ENCODE measurements at places on chromosomes 16 and 17.

DNA sequence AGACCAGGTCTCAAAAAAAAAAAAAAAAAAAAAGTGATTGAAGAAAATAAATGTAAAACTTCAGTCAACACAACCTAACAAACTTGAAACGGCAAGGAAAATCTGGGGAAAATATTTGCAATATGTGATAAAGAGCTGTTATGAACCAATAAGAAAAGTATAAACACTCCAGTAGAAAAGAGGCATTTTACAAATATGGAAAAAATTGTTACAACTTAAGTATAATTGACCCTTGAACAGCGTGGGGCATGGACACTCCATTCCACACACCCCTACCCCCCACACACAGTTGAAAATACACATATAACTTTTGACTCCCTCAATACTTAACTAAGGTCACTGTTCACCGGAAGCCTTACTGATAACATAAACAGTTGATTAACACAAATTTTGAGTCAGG lies 20.7 kb downstream of the MFSD11 start:
- DNase-seq, result no peak

DNA sequence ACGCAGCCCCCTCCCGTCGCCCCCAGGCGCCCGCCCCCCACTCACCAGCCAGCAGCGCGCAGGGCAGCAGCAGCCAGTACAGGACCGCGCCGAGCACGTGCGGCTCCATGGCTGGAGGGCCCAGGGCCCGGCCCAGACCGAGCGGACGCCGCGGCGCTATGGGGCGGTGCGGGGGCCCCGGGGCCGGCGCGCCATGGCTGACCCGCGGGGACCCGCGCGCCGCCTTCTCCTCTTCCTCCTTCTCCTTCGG lies 239 bp downstream of the PIEZO1 start:
- DNase-seq, result no peak

- DNase-seq, result no peak
Measured at GRCh38 chr17:37339321-37339720, 36.5 kb upstream of the C17orf78 start.

DNA sequence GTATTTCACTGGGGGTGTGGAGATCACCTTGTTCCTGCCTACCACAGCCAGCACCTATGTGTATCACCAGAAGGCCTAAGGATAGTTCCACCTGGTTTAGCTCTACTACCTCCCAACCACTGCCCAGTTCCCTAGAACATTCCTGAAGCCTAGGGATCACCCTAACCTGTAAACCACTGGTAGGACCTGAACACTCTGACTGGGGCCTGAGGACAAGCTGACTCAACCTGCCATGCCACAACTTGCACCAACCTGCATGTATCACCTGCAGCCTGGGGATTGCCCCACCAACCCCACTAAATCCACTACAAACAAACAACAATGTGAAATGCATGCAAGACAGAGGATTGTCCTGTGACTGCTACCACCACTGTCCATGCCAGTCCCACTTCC lies 128.1 kb downstream of the KIF2B start:
- DNase-seq, result no peak

- no peak for DNase-seq
Measured at GRCh38 chr16:78175287-78175686, 75.8 kb downstream of the WWOX start.

GRCh38 chr16:17945080-17945601 lies 391.4 kb downstream of the NPIPA8 start:
- DNase-seq, result no peak

DNA sequence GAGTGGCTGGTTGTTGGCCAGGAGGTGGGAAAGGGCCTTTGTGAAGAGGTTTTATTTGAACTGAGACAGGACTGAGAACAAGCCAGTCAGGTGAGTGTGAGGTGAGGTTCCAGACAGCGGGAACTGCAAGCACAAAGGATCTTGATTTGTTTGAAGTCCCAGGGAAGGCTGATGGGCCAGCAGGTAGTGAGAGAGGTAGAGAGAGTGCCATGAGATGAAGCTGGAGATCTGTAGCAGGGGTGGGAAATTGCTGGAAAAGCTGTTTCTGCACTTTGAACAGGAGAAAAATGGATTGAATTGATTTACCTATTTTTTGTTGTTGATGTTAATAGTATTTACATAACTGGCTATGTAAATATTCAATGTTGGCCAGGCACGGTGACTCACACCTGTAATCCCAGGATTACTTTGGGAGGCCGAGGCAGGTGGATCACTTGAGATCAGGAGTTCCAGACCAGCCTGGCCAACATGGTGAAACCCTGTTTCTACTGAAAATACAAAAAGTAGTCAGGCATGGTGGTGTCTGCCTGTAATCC lies 7.7 kb upstream of the DCTPP1 start:
- no peak for DNase-seq

GRCh38 chr17:37742762-37743611 lies 1.9 kb downstream of the HNF1B start:
- DNase-seq, result peak; percentile 60

DNA sequence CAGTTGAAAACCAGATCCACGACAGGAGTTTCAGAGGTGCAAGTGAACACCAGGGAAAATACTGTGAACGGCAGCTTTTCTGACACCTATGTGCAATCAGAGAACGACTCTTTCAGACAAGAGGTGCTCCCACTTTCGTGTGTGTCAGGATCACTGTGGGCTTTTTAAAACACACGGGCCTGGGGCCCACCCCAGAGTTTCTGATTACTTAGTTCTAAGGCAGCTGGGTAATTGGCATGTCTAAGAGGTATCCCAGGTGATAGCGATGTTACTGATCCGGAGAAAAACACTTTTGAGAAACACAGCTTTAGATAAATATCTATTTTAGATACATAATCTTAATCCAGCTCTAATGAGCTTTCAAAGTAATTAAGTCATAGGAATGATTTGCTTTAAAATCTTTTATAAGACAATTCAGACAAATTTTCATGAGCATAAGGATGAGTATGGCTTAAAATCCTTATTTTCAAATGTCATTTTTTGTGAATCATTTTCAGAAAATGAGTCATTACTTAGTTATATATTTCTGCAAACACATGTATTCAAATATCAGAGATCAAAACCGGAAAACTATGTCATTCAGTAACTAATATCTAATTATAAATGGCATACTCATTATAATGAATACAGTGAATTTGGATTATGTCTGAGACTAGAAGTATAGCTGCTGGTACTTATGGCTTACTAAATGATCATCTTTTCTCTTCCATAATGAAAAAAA lies 217.9 kb upstream of the PSMD7 start:
- no peak for DNase-seq

GRCh38 chr17:10268005-10268404 lies 69.6 kb upstream of the GAS7 start:
- DNase-seq, result no peak

DNA sequence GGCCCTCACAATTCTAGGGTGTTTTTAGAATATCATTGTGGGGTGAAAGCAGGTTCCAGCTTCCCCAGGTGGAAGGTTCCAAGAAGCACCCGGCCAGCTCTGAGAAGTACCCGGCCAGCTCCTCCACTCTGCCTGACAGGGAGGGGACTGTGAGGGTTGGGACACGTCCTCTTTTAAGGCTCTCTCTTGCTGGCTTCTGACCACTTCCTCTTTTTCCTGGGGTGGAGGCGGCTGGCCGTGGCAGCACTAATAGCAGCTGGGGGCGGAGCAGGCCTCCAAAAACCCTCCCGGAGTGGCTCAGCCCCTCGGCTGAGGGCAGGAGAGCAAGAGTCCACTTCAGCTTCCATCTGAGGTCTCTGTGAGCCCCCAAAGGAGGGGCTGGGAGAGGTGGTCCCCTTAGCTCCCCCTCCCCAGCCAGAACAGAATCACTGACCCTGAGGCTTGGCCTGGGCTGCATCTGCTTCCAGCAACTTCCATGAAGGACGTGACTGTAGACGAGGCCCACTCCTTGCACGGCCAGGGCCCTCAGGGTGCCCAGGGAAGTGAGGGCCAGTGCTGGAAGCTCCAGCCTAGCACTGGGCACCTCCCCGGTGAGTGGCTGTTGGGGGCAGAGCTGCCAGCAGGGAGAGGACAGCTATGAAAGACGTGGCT lies 26.7 kb upstream of the PLCG2 start:
- peak; percentile 52 for DNase-seq

DNA sequence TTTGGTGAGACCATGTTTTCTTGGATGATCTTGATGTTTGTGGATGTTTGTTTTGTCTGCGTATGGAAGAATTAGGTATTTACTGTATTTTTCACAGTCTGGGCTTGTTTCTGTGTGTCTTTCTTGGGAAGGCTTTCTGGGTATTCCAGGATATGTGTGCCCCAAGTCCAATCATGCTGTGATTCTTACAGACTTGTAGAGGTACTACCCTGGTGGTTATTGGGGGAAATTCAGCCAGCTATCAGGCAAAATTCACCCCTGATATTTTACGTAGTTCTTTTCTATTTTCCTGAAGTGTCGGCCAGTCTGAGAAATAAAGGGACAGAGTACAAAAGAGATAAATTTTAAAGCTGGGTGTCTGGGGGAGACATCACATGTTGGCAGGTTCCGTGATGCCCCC lies 33.4 kb upstream of the ARL4D start:
- DNase-seq, result no peak

GRCh38 chr17:61155590-61156237 lies 243.9 kb upstream of the TBX2 start:
- DNase-seq, result no peak

GRCh38 chr17:7047566-7047965 lies 3.7 kb upstream of the SLC16A11 start:
- DNase-seq, result no peak

GRCh38 chr17:74451557-74451956 lies 14.9 kb upstream of the CD300A start:
- no peak for DNase-seq

- DNase-seq, result no peak
Measured at GRCh38 chr17:50059759-50060273, 3.9 kb downstream of the ITGA3 start.

DNA sequence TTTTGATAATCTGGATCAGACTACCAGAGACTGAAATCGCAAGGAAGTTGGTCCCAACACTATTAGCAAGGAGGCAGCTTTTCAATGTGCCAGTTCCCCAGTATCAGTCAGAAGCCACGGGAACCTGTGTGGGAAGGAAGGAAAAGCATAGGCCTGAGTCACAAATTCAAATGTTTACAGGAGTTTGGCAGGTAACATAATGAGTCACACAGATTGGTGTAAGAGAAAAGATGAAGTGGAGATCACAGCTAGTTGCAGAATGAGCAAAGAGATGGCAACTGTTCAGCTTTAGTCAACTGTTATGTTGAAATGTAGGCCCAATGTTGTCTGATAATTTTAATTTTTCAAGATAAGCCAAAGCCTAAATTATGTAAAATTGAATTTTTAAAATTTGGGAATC lies 28.1 kb upstream of the ITGA2B start:
- no peak for DNase-seq

GRCh38 chr16:24116989-24117388 lies 139.1 kb upstream of the CACNG3 start:
- no peak for DNase-seq

- DNase-seq, result no peak
Measured at GRCh38 chr16:46986896-46987295, 13.4 kb upstream of the DNAJA2 start.

- peak; percentile 82 for DNase-seq
Measured at GRCh38 chr16:535446-536405, 8.2 kb downstream of the CAPN15 start.

GRCh38 chr16:56515665-56516064 lies 4.2 kb downstream of the BBS2 start:
- DNase-seq, result no peak

- DNase-seq, result no peak
Measured at GRCh38 chr16:69110406-69110805, 5.0 kb downstream of the HAS3 start.

GRCh38 chr16:75919664-75920063 lies 193.4 kb upstream of the CPHXL start:
- DNase-seq, result no peak
